ENCODE measurements at places on chromosomes 2 and 18.

- DNase-seq = no peak
Measured at GRCh38 chr2:132638313-132639040, 31.5 kb downstream of the LYPD1 start.

DNA sequence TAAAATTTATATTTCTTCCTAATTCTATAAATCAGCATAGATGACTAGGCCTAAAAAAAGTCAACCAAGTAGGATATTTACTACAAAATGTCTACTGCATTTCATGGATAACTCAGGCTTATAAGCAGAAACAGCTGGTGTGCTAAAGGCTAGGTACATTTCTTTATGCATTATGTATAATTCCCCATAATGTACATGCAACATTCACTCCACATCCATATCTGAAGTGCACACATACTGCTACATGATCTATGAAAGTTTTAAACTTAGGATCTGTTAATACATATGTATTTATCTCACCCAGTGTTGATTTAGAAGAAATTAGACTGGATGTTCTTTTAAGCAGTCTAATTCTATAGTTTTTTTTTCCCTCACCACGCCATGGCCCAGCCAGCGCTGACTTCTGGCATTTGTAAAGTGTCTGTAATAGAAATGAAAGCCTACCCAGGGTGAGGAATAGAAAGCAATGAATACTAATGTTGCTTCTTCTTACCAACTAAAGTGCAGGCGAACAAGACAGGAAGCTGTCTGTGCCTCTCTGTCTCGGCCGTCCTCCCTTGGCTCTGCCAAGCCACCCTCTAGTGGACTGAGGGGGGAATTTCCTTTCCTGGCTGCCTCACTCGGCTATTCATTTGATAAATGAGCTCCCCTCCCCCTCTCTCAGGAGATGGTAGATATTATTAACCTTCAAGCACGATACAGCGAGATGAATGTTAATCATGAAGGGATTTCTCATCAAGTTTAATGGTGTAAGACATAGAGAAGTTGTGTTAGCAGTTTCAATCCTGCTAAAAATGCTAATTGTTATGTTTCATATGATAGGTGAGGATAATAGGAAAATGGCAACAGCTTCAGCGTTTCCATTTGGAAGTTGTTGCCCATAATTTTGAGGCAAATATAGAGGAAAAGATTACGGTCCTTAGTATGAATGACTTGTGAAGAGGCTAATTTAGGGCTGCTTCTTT lies 384.5 kb downstream of the MTX2 start:
- DNase-seq = no peak

DNA sequence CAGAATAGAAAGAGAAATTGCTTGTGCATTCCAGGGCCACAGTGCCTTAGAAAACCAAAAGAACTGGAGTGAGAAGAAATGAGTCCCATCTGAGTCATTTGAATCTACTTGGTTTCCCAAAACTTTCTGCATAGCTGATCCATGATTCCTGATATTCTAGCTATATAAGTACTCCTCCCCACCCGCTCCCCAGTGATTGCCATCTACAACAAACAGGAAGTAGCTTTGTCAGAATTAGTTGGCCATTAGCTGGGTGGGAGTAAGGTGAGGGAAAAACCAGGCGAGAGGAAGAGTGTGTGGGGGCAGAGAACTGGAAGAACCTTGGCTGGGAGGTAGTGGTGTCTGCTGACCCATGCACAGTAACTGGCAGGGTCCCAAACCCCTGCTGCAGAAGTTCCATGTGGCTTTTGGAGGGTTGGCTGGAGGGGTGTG lies 122.1 kb downstream of the ACAA2 start:
- no peak for DNase-seq

DNA sequence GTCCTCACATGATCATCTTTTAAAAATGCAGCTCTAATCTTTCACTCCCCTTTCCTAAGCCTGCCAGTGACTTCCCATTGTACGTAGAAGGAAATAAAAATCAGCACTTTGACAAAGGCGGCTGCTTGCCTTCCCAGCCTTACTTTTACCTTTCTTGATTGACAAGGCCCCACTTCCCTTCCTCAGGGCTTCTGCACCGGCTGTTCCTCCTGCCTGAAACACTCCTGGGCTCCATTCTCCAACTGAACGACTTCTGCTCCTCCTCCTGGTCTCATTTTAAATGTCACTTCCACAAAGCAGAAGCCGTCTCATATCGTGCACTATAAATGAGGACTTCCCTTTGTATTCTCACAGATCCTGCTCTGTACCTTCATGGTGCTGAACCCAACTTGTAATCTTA lies 56.1 kb downstream of the OSBPL6 start:
- no peak for DNase-seq

GRCh38 chr2:106270471-106270891 lies 76.4 kb upstream of the UXS1 start:
- DNase-seq = no peak

DNA sequence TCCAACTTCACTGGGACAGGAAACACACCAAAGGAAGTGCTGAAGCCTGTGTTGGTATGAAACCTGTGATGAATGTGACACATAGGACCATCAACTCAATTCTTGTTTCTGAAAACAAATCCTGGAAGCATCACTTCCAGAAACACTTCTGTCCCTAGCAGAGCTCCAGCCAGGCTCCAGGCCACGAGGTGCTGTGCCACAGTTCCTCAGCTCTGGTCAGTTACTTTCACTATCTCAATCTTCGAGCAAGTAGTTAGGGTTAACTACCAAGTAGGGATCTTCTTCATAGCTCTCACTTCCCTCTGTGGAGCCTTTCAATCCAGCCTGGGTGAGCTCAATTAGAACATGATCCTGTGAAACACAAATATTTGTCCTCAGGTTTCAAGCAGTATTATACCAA lies 3.6 kb upstream of the LCT start:
- DNase-seq = no peak

DNA sequence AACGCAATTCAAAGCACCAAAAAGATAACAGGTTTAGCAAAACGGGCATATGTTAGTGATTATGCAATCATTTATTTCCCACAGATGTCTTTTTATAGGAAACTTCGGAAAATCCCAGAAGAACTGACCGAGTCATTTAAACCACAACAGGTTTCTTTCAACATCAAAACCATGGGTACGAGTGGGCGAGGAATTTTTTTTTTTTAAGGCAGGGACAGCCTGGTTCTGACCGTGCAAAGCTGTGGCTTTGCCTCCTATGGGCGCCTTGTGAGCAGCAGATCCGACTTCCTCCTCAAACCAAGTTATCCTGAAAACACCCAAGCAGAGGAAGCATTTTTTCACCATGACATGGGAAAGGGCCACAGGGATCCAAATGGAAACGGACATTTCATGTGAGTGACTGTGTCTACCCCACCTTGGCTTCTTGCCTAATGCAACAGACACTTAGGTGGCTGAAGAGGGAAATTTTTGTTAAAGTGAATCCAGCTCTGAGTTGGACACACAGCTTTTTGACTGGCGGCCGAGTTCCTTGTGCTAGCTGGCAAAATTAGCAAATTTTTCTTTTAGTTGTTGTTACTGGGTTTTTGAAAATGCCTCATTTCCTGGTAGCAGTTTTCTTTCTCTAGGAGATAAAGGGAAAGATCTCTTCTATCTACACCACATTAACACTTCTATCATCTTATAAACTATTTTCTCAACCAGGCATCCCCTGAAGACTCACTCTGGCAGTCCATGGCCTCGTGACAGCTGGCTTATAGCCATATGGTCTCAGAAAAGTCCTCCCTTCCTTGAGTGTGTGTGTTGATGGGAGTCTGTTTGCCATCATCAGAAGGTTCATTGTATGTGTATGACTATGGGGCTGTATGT lies 487.4 kb upstream of the ZEB2 start:
- no peak for DNase-seq

DNA sequence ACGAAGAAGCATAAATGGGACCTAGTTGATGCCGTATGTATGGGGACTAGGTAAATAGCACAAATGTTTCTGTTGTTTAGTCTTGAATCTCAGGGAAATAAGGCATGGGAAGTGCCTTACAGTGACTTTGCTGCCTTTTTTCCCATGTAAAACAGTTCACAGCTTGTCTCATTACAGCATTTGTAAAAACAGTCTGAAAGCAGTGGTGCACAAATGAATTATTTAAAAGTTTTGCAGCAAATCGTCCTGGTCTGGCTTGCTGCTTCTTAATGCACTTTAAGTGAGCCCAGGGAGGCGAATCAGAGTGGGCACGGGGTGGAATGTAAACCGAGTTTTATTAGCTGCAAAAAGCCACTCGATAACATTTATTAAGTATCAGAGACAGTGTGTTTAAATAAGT lies 302.0 kb upstream of the ETAA1 start:
- no peak for DNase-seq

Measured in stimulated activated CD8-positive, alpha-beta memory T cell treated with anti-CD3 and anti-CD28 coated beads, Interleukin-4, amount 100 ng/mL, for 1 hour (primary cell).